ENCODE measurements at places on chromosomes 3 and 15.

- H3K27ac ChIP-seq, result no peak overlapping the region
- H3K4me1 ChIP-seq, result no peaks in the 10 kb centered on the region
Observed at GRCh38 chr3:74165211-74165610, 449.2 kb downstream of the CNTN3 start.

DNA sequence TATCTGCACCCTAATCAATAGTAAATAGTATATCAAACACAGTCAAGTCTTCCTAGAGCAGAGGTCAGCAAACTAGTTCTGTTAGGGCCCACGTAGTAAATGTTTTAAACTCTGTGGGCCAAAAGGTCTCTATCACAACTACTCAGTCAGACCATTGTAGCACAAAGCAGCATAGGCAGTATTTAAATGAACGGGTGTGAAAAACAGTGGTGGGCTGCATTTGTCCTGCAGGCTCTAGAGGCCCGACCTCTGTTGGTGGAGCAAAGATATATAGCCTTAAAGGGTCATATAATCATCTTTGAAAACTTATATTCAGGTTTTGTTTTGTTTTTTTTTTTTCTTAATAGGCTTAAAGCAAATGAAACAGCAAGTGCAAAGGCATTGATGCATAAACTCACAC, 326.4 kb upstream of the TRIM42 start:
- no peaks in the 10 kb centered on the region for H3K27me3 ChIP-seq
- DNase-seq, result no peak
- no peaks in the 10 kb centered on the region for H3K4me1 ChIP-seq
- H3K36me3 ChIP-seq, result no peaks in the 10 kb centered on the region

GRCh38 chr3:136512381-136512780, 239.8 kb downstream of the STAG1 start:
- H3K4me3 ChIP-seq, result no peak overlapping the region
- H3K27me3 ChIP-seq, result no peaks in the 10 kb centered on the region
- no peak for DNase-seq
- H3K4me1 ChIP-seq, result peaks cover 4% of the 10 kb centered on the region
- H3K27ac ChIP-seq, result no peak overlapping the region

DNA sequence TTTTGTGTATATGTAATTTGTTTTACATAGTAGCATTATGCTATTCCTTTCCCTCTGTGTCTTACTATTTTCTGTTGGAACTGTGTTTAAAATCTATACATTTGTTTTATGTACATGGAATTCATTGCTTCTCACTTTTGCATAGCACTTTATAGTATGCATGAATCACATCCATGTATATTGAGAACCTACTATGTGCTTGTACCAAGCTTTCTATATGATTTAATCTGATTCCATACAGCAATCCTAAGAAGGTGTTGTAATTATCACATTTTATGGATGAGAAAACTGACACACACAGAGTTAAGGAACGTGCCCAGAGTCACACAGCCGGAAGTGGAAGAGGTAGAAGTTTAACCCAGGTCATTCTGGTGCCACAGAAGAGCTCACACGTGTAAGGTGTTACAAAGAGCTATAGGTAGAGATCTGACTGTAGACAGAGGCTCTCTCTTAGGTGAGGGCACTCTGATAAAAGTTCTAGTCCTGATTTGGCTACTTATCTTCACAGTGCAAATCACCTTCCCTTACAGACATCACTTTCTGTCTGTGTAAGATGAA, 3.5 kb upstream of the SMAD3 start:
- H3K4me3 ChIP-seq, result no peak overlapping the region
- DNase-seq, result no peak
- H3K4me1 ChIP-seq, result no peaks in the 10 kb centered on the region
- no peaks in the 10 kb centered on the region for H3K27me3 ChIP-seq
- H3K27ac ChIP-seq, result no peak overlapping the region

- no peaks in the 10 kb centered on the region for H3K27me3 ChIP-seq
- H3K4me3 ChIP-seq, result no peak overlapping the region
- DNase-seq, result no peak
- H3K27ac ChIP-seq, result no peak overlapping the region
- no peaks in the 10 kb centered on the region for H3K36me3 ChIP-seq
Observed at GRCh38 chr3:146322216-146322817, 71.4 kb upstream of the PLSCR4 start.

- no peaks in the 10 kb centered on the region for H3K27me3 ChIP-seq
- no peaks in the 10 kb centered on the region for H3K36me3 ChIP-seq
- no peak for DNase-seq
- H3K4me3 ChIP-seq, result no peak overlapping the region
Observed at GRCh38 chr3:170144437-170144843, 37.1 kb downstream of the PHC3 start.

DNA sequence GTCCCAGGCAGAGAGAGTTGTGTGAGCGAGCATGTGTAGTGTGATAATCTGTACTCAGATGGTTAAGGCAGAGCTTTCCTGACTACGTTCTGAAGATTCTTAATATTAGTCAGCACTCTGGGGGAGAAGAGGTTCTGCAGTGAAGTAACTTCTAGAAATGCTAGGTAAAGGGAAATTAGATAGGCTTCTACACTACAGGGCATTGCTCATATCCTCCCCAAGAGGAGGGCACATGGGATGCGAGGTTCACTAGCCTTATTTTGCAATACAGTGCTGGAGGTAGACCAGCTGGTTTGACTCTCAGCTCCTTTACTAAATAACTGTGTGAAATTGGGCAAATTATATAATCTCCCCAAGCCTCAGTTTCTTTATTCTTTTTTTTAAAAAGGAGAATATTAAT, 300.3 kb upstream of the PDZRN3 start:
- no peak overlapping the region for H3K4me3 ChIP-seq
- H3K4me1 ChIP-seq, result no peaks in the 10 kb centered on the region
- no peaks in the 10 kb centered on the region for H3K27me3 ChIP-seq
- no peak overlapping the region for H3K27ac ChIP-seq
- H3K36me3 ChIP-seq, result no peaks in the 10 kb centered on the region

DNA sequence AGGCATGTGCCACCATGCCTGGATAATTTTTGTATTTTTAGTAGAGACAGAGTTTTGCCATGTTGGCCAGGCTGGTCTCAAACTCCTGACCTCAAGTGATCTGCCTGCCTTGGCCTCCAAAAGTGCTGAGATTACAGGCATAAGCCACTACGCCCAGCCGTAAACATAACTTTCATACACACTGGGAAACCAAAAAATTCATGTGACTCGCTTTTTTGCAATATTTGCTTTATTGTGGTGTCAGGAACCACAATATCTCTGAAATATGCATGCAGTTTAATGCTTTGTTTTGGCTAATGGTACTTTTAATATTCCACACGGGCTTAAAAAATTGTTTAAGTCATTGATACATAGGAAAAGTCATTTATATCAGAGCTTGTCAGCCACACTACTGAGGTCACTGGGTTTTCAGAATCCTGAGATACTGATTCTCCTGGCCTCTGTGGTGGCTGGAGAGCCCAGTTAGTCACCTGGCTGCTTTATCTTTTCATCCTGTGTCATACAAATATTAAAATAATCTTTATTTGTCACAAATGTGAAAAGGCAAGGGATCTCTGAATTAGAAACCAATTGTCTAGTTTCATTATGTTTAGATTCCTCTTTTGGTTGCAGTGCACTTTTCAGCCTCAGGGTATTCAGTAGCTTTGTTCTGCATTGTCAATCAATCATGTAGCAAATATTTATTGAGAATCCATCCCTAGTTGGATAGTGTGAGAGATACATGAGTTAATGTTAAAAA, 10.0 kb downstream of the TMEM62 start:
- H3K27ac ChIP-seq, result no peak overlapping the region
- no peaks in the 10 kb centered on the region for H3K27me3 ChIP-seq
- DNase-seq, result no peak
- H3K4me1 ChIP-seq, result no peaks in the 10 kb centered on the region
- peaks cover 66% of the 10 kb centered on the region for H3K36me3 ChIP-seq
- H3K4me3 ChIP-seq, result no peak overlapping the region

- DNase-seq, result no peak
- no peak overlapping the region for H3K27ac ChIP-seq
- H3K4me1 ChIP-seq, result no peaks in the 10 kb centered on the region
- no peaks in the 10 kb centered on the region for H3K27me3 ChIP-seq
Observed at GRCh38 chr3:169034401-169034800, 629.1 kb downstream of the MECOM start.

DNA sequence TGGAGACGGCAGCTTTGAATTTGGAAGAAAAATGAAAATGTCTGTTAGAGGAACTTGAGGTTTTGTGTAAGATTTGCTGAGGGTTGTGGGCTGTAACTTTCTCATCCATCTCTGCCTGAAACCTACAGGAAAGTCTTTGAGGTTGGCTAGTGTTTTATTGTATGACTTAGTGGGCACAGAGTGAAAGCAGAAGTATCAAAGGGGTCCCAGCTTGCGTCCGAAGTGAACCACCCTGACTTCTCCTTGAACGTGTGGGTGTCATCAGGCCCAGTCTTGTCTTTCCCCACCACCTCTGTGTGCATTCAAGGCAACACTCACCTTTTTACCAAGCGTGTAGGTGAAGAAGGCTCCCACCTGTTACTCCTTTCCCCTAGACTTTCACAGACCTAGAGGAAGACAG, 682.1 kb upstream of the CFAP20DC start:
- no peaks in the 10 kb centered on the region for H3K27me3 ChIP-seq
- H3K27ac ChIP-seq, result no peak overlapping the region

DNA sequence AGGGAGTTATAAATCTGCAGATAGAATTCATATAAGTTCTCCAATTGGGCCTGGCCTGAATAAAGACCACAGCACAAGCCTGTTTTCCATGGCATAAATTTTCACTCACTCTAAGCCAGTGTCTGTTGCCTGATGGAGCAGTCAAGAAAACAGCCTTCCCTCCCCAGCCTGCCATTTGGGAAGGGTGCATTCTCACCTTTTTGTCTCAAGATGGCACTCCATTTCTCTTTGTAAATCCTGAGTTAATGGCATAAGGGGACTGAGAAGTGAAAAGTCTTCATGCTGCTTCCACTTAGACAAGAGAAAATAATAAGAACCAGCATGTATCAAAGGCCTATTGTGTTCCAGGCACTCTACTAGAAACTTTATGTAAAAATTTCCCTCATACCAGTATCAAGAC, 115.6 kb upstream of the MANF start:
- H3K4me1 ChIP-seq, result no peaks in the 10 kb centered on the region
- no peak for DNase-seq
- no peak overlapping the region for H3K27ac ChIP-seq
- H3K36me3 ChIP-seq, result no peaks in the 10 kb centered on the region
- no peaks in the 10 kb centered on the region for H3K27me3 ChIP-seq

GRCh38 chr3:46094506-46094905, 67.2 kb upstream of the XCR1 start:
- H3K27ac ChIP-seq, result no peak overlapping the region
- no peaks in the 10 kb centered on the region for H3K36me3 ChIP-seq
- H3K27me3 ChIP-seq, result no peaks in the 10 kb centered on the region
- H3K4me3 ChIP-seq, result no peak overlapping the region
- no peak for DNase-seq

DNA sequence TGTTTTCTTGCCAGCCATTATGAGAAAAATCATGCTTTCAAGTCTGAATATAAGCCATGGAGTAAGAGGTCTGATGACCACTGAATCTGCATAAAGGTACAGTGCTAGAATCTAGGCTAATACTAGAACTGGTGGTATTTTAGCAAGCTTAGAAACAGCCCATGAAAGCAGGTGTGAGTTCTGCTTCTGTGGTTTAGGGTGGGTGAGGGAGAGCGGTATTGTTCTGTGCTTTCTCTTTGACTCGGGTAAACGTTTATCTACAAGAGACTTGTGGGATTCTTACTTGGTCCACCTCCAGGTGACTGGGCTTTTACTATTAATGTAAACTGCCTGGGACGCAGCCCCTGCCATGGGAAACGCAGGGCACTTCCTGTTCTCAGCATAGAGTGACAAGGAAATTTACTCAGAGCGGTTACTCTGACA, 55.2 kb downstream of the PGPEP1L start:
- H3K27ac ChIP-seq, result no peak overlapping the region
- H3K27me3 ChIP-seq, result no peaks in the 10 kb centered on the region
- no peak overlapping the region for H3K4me3 ChIP-seq
- H3K36me3 ChIP-seq, result no peaks in the 10 kb centered on the region

GRCh38 chr3:192022412-192022811, 561.4 kb downstream of the PYDC2 start:
- no peak overlapping the region for H3K4me3 ChIP-seq
- DNase-seq, result no peak
- H3K27ac ChIP-seq, result no peak overlapping the region
- H3K36me3 ChIP-seq, result no peaks in the 10 kb centered on the region

GRCh38 chr3:62567097-62568021, 194.0 kb upstream of the FEZF2 start:
- H3K27ac ChIP-seq, result no peak overlapping the region
- H3K27me3 ChIP-seq, result no peaks in the 10 kb centered on the region
- no peaks in the 10 kb centered on the region for H3K4me1 ChIP-seq
- H3K36me3 ChIP-seq, result no peaks in the 10 kb centered on the region

DNA sequence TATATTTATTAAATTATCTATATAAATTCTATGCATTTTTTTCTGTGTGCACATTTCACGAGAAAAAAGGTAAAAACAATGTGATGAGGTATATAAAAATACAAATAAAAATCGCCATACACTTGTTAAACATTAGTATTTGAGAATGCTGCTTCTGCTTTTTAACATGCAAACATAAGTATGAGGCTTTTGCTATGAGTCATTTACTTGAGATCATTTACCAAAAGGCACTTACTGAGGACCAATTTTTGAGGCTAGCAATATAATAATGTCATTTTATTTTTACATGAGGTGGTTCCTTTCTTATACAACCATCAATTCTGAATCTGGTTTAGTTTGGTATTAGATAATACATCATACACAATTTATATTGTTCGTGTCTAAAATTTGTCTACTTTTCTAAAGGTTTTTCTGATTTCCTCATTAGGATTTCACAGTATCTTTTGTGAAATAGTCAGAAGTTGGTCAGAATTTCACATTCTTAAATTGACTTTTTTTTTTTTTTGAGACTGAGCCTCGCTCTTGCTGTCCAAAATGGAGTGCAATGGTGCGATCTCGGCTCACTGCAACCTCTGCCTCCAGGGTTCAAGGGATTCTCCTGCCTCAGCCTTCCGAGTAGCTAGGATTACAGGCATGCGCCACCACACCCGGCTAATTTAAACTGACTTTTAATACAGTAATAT, 25.6 kb downstream of the DCUN1D1 start:
- peaks cover 51% of the 10 kb centered on the region for H3K36me3 ChIP-seq
- no peak for DNase-seq
- no peak overlapping the region for H3K27ac ChIP-seq

Measured in tibial nerve (tissue), 4 donors.